ENCODE measurements at places on chromosomes 1 and 21.

GRCh38 chr1:89779151-89779940 is 41.5 kb upstream of the LRRC8D start:
- no peak for DNase-seq

GRCh38 chr1:15178571-15179484 is 25.3 kb downstream of the TMEM51 start:
- peak; percentile 72 for DNase-seq

- no peak for DNase-seq
Observed at GRCh38 chr1:187928288-187928687, 1099.5 kb downstream of the PLA2G4A start.

GRCh38 chr1:6652986-6653385 is 28.3 kb downstream of the THAP3 start:
- DNase-seq: no peak

DNA sequence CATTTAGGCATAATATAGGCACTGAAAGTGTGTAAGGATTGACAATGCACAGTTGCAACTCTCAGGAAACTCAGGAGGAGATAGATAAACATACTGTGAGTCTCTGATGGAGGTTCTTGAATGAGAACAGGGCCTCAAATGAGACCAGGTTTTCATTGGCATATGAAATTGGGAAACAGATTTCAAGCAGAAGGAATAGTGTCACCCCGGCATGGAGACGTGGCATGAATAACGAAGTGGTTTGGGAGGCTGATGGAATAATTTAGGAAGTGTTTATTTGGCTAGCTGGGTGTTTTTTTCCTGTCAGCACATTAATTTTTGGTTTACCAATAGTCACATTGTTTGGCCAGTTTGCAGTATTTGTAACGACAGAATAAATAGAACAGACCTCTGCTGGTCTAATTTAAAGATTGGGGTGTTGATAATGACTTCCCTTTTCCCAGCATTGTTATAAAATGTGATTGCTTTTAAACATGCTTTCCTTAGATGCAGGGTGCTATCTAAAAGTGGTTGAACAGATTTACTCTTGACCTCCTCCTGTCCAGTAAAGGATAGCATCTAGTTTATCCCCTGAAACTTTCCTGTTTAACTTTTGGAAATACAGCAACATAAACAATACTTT is 132.0 kb downstream of the C1orf21 start:
- DNase-seq: no peak

GRCh38 chr21:27756191-27756590 is 789.3 kb upstream of the ADAMTS5 start:
- DNase-seq: no peak

DNA sequence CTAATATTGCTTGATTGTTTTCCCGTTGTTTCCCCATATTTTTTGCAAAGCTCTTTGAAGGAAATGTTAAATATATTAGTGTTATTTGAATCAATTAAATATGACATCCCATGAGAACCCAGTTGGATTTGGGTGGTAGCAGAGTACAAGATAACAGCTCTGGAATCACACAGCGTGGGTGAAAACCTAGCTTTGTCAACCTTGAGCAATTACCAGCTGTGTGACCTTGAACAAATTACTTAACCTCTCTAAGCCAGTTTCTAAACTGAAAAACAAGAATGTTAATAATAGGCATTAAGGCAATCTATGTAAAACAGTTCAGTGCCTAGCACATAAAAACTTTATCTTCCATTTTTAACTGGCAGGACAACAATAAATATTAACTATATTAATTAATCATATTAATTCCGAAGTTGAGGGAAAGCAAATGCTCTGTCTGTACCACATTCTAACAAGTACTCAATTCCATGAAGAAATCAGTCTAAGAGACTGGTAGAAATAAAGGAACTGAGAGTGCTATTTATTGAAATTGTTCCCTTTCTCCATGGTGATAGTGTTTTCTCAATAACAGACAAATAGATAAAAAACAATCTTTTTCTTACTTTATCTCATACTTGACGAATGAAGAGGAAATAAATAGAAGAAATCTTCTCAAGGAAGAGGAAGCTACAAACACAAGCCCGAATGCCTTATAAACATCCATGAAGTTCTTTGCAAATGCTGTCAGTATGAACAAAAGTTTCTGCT is 27.0 kb downstream of the DNASE2B start:
- DNase-seq: no peak

DNA sequence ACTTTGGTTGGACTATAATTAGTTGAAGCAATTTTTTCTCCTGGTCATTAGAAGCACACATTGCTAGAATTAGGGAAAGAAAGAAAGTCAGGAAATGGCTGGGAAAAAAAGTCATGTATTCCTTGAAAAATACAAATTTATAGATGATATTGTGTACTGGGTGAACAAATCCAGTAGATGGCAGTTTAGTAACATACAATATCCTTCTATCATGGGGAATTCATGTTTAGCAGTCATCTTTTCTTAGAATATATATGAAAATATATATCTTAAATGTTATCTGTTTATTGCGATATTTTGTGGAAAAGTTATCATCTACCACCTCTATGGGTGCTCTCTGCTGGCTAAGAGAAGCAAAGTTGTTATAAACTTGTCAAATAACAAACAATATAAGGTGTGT is 13.1 kb upstream of the ZRANB2 start:
- no peak for DNase-seq

GRCh38 chr1:23344987-23345472 is 946 bp upstream of the HNRNPR start:
- DNase-seq: no peak

- no peak for DNase-seq
Observed at GRCh38 chr1:208347191-208347590, 103.0 kb upstream of the PLXNA2 start.

DNA sequence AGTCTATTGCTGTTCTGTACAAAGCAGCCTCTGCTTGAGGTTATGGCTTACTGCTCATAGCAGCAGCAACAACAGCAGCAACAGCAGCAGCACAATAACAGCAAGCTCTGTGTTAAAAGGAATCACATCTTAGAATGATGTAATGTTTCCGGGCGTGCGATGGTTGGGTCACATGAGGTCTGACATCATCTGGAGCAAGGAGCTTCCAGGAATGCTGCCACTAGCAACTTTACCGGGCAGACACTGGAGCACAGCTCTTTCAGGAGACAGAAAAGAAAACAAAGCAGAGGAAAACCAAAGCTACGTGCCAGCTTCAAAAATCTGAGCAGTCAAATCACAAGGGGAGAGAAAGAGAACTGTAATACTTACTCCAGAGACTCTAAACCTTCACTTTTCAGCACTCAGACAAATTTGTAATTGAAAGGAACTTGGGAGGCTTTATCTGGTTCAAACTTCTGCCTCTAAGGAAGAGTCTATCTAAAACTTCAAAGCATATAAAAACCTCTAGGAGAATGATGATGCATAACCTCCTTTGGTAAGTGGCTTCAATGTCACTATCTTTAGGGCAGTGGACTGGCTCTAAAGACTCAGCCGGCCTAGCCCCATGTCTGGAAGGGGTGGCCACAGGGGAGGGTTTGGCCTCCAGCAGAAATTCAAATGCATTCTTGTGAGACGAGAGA is 28.3 kb upstream of the RAB3GAP2 start:
- peak; percentile 67 for DNase-seq

- DNase-seq: no peak
Observed at GRCh38 chr1:29280409-29281131, 44.2 kb downstream of the PTPRU start.

- DNase-seq: no peak
Observed at GRCh38 chr1:84701376-84701775, 11.1 kb upstream of the SSX2IP start.

- no peak for DNase-seq
Observed at GRCh38 chr21:40846103-40846502, 855 bp downstream of the DSCAM start.

- DNase-seq: peak; percentile 57
Observed at GRCh38 chr21:34733852-34734251, 65.1 kb downstream of the CLIC6 start.

- DNase-seq: no peak
Observed at GRCh38 chr1:246591958-246592357, 25.7 kb downstream of the CNST start.

GRCh38 chr1:23624440-23624839 is 65.1 kb upstream of the ID3 start:
- DNase-seq: no peak

DNA sequence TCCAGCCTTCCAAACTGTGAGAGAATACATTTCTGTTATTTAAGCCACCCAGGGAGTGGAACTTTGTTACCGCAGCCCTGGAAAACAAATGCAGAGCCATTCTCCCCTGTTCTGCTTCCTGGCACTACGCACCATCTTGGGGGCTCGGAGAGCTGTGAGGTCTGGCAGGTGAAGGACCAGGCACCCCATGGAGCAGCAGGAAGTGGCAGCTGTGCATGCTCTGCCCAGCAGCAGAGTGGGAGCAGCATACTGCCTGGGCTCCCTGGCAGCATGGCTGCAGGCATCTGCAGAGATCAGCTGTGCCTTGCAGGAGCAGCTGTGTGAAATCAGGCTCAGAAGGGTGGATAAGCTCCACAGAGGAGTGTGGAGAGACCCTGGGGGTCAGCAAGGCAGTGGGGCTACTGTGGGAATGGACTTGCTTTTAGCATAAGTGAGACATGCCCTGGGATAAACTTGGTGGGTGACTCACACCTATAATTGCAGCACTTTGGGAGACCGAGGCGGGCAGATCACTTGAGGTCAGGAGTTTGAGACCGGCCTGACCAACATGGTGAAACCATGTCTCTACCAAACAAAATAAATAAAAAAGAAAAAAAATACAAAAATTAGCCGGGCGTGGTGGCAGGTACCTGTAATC is 17.7 kb upstream of the ZSCAN20 start:
- DNase-seq: no peak

DNA sequence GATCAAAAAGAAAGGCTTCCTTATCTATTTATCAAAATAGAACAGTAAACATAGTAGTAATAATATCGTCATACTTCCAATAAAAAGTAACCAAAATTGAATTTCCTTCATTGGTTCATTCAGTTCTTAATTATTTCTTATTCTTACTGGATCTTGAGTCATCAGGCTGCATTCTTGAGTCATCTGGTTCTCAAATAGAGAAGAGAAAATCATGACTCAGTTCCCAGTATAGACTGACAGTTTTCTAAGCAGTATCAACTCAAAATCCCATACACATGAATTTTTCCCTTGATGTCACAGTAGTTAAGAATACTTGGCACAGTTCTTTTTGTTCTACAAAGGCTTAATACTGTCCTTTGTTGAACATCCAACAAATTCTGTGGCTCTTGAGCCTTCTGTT is 626.9 kb upstream of the ADGRL4 start:
- DNase-seq: no peak

DNA sequence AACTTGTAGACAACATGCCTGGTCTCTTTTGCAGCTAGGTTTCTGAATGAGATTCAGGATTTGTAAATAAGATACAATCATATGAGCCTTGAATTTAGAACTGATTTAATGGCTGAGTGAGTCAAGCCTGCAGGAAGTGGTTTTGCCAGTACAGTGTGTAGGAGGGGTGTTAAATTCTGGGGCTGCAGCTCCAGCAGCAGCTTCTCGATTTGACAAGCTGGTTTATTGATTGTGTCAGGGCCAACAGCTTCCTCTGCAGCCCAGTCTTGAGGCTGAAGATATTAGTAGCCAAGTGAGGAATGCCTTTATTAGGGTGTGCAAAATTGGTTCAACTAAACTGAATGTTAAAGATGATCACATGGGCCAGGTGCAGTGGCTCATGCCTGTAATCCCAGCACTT is 11.5 kb upstream of the PLA2G5 start:
- DNase-seq: peak; percentile 79

- no peak for DNase-seq
Observed at GRCh38 chr1:158013840-158014730, 20.6 kb downstream of the KIRREL1 start.

DNA sequence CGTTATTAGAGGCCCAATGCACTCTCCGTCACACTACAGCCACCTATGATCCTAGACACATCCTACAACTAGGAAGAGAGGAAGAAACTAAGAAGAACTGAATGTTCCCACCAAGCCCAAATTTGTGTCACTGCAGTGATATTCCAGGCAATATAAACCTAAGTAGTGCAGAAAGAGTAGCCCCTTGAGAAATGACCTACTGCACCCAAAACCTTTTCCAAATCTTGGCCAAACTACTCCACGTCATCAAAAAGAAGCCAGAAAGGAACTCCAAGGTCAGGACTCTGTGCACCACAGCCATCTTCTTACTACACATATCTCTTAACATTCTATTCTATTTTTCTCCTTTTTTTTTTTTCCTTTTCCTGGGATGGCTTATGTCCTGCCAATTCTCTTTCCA is 60.2 kb downstream of the ADAMTS1 start:
- DNase-seq: no peak

- DNase-seq: no peak
Observed at GRCh38 chr1:13996334-13996733, 296.3 kb downstream of the PRDM2 start.

DNA sequence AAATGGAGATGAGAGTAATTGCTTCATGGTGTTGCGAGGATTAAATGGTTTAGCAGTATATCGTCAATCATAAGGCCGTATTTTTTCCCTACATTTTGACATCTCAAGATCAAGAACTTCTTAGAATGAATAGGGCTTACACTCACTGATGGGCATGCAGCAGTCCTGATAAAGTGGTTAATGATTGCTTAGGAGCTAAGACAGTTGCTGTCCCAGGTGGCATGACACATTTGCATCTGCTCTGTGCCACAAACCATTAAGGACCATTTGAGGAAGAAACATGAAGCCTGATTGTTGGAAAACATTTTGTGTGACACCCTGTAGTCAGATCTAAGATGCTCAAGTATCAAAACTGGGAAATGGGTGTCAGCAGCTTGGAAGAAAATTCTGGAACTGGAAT is 81.0 kb upstream of the SGIP1 start:
- DNase-seq: no peak

DNA sequence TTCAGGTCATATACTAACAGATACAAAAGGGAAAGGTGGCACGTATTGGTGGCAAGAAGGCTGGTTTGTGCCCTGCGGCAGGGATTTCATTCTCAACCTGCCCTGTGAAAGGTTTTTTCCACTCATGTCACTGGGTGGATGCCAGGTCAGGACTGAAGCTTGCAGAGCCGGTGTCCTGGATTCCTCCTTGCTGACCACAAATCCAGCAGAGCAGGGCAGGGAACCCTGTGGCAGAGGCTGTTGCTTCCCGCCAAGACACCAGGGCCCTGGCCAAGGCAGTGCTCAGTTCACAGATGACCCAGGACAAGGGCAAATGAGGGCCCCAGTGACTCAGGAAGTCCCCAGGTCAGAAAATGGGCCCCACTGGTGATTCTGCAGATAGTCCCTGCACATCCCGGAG is 16.4 kb downstream of the BSND start:
- DNase-seq: no peak

GRCh38 chr1:165903672-165904071 is 76.3 kb downstream of the UCK2 start:
- DNase-seq: no peak

DNA sequence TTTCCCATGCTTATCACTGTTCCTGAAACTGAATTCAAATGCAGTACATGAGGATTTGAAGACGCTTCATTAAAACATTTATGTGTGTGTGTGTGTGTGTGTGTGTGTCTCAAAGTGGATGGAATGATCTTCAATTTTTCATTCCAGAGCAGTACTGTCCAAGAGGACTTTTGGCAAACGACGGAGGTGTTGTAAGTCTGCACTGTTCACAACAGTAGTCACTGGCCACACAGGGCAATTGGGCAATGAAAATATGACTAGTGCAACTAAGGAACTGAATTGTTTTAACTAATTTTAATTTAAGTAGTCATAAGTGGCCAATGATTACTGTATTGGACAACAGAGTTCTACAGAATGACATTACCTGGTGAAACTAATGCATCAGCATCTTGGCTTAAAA is 5.0 kb downstream of the TAF5L start:
- peak; percentile 80 for DNase-seq

- DNase-seq: no peak
Observed at GRCh38 chr1:177278626-177279390, 108.0 kb downstream of the BRINP2 start.
